ENCODE measurements at places on chromosomes 1 and 21. TPM values are rescaled to one million over a fixed set of nuclear protein-coding genes. Genes with fewer than 3 reads are reported as not detected.

DNA sequence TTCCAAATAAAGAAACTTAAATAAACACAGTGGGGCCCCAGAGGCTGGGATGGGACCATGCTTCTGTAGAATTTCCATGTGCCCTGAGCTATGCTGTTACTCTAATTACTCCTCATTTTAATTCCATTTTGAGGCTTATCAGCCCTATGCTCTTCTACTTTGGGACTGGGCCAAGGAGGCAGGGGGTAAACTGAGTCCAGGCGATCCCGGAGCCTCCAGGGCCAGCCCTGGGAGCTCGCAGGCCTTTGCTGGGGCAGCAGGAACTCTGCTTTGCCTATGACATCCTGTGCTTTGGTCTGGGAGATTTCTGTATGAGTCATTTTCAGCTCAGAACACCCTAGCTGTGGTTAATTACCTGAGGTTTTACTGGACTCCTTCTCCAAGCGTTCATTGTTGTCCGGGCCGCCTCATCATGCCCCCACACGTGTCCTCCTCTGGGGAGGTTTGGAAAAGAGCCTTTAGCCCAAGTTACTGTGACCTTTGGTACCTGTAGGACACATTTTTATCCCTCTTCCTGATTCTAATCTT is 95.7 kb downstream of the RHOU start:
- DNase-seq, result no peak
- H3K27me3 ChIP-seq, result no peaks in the 10 kb centered on the region
- H3K4me3 ChIP-seq, result no peak overlapping the region
- peaks cover 40% of the 10 kb centered on the region for H3K4me1 ChIP-seq

Gene RGS5
- total RNA-seq, result 108 TPM

DNA sequence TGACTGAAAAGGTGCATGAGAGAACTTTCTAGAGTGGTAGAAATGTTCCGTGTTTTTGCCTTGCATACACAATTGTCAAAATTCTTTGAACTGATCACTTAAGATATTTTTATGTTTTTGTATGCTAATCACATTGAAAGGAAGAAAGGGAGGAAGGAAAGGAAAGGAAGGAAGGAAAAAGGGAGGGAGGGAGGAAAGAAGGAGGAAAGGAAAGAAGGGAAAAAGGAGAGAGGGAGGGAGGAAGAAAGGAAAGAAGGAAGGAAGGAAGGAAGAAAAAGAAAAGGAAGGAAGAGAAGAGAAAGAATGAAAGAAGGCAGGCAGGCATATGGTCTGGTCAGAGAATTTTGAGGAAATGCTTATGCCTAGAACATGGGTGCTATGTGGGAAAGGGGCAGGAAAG is 68.4 kb upstream of the PGBD5 start:
- no peaks in the 10 kb centered on the region for H3K4me1 ChIP-seq
- DNase-seq, result no peak
- no peak overlapping the region for H3K4me3 ChIP-seq

- no peak overlapping the region for H3K27ac ChIP-seq
- H3K4me1 ChIP-seq, result no peaks in the 10 kb centered on the region
- DNase-seq, result no peak
- no peaks in the 10 kb centered on the region for H3K27me3 ChIP-seq
Observed at GRCh38 chr1:226485192-226485591, 63.4 kb upstream of the STUM start.

- H3K27me3 ChIP-seq, result no peaks in the 10 kb centered on the region
- H3K4me3 ChIP-seq, result no peak overlapping the region
- H3K27ac ChIP-seq, result no peak overlapping the region
- no peak for DNase-seq
- no peaks in the 10 kb centered on the region for H3K4me1 ChIP-seq
- H3K36me3 ChIP-seq, result no peaks in the 10 kb centered on the region
Observed at GRCh38 chr1:94646141-94646643, 104.6 kb upstream of the F3 start.

Gene TENT5C
- 15.3 TPM for total RNA-seq

Gene TCHHL1
- total RNA-seq, result not detected

Gene TTLL10
- total RNA-seq, result not detected

- no peaks in the 10 kb centered on the region for H3K4me1 ChIP-seq
- H3K27ac ChIP-seq, result no peak overlapping the region
- H3K36me3 ChIP-seq, result no peaks in the 10 kb centered on the region
- H3K27me3 ChIP-seq, result no peaks in the 10 kb centered on the region
Observed at GRCh38 chr1:87888446-87888845, 559.8 kb downstream of the LMO4 start.

DNA sequence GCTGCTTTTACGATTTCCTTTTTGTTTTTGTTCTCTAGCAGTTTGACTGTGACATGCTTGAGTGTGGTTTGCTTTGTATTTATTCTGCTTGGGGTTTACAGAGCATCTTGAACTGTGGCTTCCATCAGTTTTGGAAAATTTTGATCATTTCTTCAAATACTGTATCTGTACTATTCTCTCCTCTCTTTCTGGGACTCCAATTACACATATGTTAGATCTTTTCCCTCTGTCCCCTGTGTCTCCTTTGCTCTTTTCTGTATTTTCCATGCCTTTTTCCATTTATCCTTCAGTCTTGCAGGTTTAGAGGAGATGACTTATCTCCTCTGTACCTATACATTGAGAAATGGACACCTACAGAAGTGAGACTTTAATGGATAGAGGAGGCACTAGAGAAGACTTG is 31.7 kb downstream of the COQ8A start:
- DNase-seq, result no peak
- no peak overlapping the region for H3K27ac ChIP-seq
- H3K4me3 ChIP-seq, result no peak overlapping the region
- peaks cover 3% of the 10 kb centered on the region for H3K36me3 ChIP-seq

All from thyroid gland (tissue), 4 donors.